ENCODE measurements at places on chromosomes 3 and 15.

DNA sequence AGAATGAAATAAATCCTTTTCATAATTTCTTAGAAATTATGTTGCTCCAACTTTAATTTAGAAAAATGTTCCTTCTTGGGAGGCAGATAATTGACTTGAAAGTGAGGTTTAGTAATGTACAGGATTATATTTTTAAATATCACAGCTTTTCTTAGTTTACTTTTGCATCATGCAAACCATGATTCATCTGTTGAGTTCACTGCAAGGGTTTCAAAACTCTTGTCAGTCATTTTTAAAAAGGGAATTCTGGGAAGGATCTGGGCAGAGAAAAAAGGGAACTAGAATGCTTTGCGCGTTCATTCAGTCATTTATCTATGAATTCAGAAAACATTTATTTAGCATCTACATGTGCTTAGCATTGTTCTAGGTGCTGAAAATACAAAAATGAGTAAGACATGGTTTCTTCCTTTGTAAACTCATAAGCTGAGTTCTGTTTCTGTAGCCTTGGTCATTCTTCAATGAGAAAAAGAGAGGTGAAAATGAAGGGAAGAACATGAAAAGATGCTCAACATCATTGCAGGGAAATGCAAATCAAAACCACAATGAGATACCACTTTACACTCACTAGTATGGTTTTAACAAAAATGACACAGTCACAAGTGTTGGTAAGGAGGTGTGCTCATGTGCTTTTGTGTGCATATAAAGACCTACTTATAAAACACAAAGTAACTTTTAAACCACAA lies 209.1 kb downstream of the NR1D2 start:
- DNase-seq, result peak; percentile 14

- no peak for DNase-seq
Observed at GRCh38 chr15:68197661-68198437, 7.3 kb downstream of the CALML4 start.

DNA sequence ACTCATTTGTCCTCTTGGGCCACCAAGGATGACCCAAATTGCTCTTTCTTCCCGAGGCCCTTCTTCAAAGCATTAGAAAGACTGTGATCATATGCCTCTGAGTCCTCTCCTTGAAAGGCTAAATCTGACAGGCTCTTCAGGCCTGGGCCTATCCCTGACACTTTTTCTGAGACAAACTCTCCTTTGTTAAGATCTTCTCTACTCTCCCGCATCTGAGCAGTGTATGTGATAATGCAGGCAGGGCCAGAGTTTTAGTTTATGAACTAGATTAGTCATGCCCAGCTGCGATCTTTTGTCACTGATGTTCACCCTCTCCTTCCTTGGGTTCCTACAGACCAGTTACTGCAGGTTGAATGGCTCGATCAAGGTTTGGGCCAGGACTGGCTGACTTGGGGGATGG lies 39.2 kb downstream of the MASP1 start:
- DNase-seq, result no peak

- DNase-seq, result peak; percentile 53
Observed at GRCh38 chr3:183122257-183122932, 23.1 kb upstream of the MCCC1 start.

DNA sequence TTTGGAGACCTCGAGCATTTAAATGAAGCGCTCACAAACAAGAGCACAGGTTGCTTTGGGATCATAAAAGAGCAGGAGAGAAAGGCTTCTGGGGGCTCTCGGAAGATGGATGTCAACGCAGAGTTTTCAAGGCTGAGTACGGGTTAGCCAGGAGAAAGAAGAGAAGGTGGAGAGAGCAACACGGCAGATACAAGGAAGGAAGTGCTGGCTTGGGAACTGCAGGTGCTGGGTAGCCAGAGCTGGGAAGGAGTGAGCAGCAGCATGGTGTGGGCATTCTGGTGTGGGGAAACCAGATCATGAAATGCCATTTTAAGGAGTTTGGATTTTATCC lies 580 bp upstream of the RUBCN start:
- DNase-seq, result no peak

- peak; percentile 48 for DNase-seq
Observed at GRCh38 chr15:60477916-60478565, 901 bp downstream of the ICE2 start.

- no peak for DNase-seq
Observed at GRCh38 chr3:63674586-63674985, 22.1 kb downstream of the SNTN start.

DNA sequence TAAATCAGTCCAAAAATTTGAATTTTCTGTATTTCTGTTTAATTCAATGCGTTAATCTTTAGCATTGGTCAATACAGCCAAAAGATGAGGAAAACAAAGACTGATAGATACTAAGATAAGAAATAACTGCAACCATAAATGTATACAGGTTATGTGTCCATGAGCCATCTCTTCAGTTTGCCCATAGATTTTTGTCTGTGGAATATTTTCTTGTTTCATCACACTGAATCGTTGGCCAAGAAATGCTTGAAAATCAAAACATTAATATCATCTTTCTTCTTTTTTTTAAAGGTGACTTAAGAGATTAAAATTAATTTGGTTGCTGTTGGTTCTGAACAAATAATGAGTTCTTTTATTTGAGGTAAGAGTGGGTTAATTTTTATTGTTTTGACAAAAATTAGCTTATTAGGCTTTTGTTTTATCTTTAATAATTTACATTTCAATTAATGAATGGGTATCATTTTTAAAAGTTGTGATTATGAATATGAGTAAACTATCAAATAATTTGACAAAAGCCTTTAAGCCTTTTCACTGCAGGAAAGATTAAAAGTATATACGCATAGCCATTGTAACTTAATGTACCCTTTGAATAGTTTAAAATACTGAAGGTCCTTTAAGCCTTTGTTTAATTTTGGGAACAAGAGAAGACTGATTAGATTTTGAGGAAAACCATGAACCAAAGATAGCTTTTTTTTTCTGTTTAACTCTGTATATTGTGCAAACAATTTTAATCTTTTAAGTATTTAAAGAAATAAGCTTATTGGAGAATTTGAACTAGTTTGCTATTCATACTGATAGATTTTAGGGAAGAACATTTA lies 14.7 kb upstream of the CHD2 start:
- DNase-seq, result peak; percentile 24

- peak; percentile 2 for DNase-seq
Observed at GRCh38 chr3:112230033-112230432, 64.0 kb downstream of the SLC9C1 start.

GRCh38 chr3:173930251-173930650 lies 532.7 kb downstream of the NLGN1 start:
- no peak for DNase-seq

DNA sequence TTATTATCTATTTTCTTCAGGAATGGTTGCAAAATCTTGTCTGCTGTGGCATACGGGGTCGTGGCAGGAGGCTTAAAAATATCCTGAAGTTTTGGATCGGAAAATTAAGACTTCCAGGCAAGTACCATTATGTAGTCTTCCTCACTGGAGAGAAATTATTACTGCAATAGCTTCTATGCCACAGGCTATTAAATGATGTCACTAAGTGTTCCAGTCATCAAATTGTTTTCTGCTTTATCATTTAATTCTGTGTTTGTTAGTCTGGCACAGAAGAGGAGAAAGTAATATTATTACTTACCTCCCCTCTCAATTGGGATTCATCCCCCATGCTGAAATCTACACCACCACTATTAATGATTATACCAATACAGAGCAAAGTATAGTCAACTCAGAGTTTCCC lies 378.2 kb upstream of the ALCAM start:
- DNase-seq, result no peak

GRCh38 chr3:139524841-139525636 lies 14.5 kb downstream of the RBP1 start:
- DNase-seq, result no peak

- peak; percentile 20 for DNase-seq
Observed at GRCh38 chr15:80695911-80696661, 976 bp downstream of the ABHD17C start.

GRCh38 chr15:45386420-45386819 lies 8.1 kb upstream of the GATM start:
- DNase-seq, result no peak

DNA sequence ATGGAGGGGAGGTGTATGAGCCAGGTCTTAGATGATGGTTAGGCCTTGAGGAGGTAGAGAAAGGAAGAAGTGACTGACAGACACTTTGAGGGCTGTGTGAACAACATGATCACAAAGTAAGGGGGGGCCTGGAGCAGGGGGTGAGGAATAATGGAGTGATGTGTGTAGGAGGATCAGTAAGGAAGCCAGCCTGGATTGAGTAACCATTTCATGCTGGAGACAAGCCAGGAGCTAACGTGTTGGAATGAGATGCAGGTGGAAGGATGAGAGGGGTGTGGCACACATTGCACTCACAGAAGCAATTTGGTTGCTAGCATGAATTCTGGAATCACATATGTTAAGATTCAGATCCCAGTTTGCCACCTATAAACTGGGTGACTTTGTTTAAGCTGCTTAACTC lies 65.5 kb downstream of the BBX start:
- no peak for DNase-seq

GRCh38 chr3:146334151-146334550 lies 83.2 kb upstream of the PLSCR4 start:
- DNase-seq, result peak; percentile 67

DNA sequence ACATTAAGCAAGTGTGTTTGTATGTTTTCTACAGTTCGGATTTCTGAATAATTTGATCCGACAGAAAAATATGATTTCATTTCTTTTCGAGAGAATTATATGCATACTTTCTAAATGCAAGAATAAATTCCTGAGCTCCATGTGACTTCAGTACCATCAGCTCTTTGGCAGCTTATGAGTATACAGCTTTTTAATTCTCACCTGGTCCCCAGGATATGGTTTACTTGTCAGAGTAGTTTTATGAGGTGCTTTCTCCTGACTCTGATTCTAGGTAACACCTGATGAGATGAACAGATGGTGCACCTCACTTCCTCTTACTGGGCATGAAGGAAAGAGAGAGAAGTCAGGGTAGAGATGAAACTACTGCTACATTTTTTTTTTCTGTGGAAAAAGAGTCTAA lies 3.1 kb downstream of the HGD start:
- DNase-seq, result no peak

GRCh38 chr3:79085171-79085570 lies 682.6 kb downstream of the ROBO1 start:
- peak; percentile 10 for DNase-seq

DNA sequence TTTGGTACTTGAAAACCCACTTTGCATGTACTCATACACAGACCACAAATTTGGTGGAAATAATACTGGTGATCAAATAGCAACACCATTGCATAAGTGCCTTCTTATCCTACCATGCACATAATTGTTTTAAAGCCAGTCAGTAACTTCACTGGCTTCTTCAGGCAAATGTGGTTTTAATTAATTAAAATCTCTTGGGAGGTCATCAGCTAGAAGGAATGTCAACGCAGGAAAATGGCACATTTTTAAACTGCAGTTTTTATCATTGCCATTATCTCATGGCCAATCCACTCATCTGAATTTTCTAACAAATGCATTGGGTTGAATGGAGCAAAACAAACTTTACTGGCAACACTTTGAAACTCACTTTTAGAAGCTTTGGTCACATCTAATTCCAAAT lies 105.7 kb upstream of the ZPLD1 start:
- no peak for DNase-seq

DNA sequence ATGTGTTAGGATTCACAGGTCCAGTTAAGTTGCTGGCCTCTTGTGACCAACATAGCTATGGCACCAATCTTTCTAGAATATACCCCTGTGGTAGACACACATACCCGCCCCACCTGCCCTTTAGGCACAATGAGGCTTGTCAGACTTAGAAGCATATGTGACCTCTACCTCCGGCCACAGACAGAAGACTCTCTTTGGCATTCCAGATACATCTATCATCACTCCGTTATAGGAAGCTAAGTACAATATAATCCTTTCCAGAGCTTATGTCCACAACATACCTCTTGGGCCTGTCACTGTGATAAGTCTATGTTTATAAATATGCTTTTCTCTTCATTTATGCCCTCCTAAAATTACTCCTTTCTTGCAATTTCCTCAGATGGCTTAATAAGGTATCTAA lies 39.8 kb downstream of the CD47 start:
- DNase-seq, result peak; percentile 43

GRCh38 chr15:65653801-65654521 lies 32.2 kb downstream of the SLC24A1 start:
- DNase-seq, result no peak

GRCh38 chr3:4079339-4080195 lies 223.6 kb upstream of the SETMAR start:
- DNase-seq, result no peak

- no peak for DNase-seq
Observed at GRCh38 chr3:143200001-143200924, 80.7 kb downstream of the CHST2 start.

- peak; percentile 20 for DNase-seq
Observed at GRCh38 chr3:136802481-136802996, 16.4 kb upstream of the SLC35G2 start.

GRCh38 chr3:131983689-131984088 lies 51.1 kb downstream of the CPNE4 start:
- no peak for DNase-seq

DNA sequence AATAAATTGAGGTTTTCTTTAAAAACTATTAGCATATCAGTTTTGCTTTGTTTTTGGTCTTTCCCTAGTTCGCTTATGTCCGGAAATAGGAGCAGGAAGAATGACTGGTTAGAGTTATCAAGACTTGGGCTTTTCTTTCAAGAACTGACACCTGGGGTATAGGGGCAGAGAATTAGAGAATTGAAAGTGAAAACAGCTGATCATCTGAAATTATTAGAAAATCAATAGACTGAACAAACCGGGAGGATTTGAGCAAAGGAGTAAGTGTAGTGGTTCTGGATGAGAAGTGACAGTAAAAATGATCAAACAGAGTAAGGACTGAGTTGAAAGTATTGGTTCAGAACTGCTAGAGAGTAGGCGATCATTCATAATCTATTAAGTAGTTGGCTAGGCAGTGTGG lies 6.0 kb downstream of the MINDY2 start:
- no peak for DNase-seq

GRCh38 chr3:55364421-55364820 lies 122.7 kb downstream of the WNT5A start:
- DNase-seq, result no peak

GRCh38 chr3:36796881-36797280 lies 32.5 kb upstream of the DCLK3 start:
- peak; percentile 48 for DNase-seq

- DNase-seq, result peak; percentile 79
Observed at GRCh38 chr3:55486101-55486856, 827 bp downstream of the WNT5A start.

DNA sequence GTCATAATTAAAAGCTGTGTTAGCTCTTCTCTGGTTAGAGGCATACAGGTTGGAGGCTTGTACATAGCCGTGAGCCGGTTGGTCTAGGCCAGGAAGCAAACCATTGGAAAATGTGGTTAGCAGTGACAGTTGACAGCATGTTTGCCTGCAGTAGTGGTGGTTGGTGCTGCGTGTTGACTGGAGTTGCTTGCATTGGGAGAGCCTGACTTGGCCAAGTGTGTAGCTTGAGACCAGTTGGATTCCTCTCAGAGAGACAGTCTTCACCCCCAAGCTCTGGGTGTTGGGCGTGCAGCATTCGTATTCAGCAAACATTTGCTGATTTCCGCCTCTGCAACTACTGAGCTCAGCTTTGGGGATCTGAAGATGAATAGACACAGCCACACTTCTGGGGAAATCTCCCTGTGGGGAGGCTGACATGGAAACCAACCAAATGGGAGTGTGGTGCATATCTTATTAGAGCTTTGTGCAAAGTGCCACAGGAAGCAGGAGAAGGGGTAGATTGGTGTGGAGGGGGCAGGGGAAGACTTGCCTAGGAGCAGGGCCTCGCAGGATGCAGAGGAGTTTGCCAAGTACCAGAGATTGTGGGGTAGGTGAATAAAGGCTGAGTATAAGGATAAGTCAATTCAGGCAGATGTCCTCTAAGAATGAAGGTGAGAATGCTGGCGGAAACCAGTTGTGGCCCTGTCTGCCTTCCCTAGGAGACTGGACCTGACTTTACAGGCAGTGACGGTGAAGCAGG lies 83.5 kb downstream of the IGF1R start:
- DNase-seq, result no peak
